Activated B cell treated with CpG ODN at 0.5 μM for 24 hours (primary cell): ENCODE measurements at places on chromosomes 5 and 9. TPM values are rescaled to one million over a fixed set of nuclear protein-coding genes. Genes with fewer than 3 reads are reported as not detected.

DNA sequence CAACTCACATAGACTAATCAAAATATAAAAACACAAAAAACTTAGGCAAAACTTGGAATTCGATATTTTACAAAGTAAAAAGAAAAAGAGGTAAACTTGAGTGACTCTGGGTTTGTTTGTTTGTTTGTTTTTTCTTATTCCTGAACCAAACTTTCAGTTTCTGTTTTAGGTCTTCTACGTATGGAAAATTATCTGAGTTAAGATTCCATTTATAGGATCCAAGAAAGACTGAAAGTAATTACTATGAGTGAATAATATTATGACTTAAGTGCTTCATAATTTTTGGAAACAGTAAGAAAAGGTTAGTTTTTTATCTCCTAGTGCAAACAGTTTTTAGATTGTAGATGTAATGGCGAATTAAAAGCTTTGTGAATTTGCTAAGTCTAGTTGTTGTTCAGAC is 13.2 kb downstream of the ST8SIA4 start:
- peaks cover 57% of the 10 kb centered on the region for H3K36me3 ChIP-seq
- peak overlapping the region; percentile 70 for H3K4me3 ChIP-seq
- H3K27me3 ChIP-seq: no peaks in the 10 kb centered on the region
- peak overlapping the region; percentile 88 for H3K27ac ChIP-seq
- no peak for DNase-seq

DNA sequence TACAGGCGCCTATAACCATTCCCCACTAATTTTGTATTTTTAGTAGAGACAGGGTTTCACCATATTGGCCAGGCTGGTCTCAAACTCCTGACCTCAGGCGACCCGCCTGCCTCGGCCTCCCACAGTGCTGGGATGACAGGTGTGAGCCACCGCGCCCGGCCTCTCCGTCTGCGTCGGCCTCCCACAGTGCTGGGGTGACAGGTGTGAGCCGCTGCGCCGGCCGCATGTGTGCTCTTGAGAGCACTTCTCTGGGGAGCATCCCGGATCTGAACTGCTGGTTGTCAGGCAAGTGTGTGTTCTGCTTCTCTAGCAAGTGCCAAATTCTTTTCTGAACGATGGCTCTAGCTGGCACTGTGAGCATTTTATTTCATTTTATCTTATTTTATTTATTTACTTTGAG is 3.7 kb upstream of the ENTPD2 start:
- H3K4me1 ChIP-seq: peaks cover 3% of the 10 kb centered on the region
- no peak overlapping the region for H3K27ac ChIP-seq
- DNase-seq: no peak
- H3K4me3 ChIP-seq: no peak overlapping the region

DNA sequence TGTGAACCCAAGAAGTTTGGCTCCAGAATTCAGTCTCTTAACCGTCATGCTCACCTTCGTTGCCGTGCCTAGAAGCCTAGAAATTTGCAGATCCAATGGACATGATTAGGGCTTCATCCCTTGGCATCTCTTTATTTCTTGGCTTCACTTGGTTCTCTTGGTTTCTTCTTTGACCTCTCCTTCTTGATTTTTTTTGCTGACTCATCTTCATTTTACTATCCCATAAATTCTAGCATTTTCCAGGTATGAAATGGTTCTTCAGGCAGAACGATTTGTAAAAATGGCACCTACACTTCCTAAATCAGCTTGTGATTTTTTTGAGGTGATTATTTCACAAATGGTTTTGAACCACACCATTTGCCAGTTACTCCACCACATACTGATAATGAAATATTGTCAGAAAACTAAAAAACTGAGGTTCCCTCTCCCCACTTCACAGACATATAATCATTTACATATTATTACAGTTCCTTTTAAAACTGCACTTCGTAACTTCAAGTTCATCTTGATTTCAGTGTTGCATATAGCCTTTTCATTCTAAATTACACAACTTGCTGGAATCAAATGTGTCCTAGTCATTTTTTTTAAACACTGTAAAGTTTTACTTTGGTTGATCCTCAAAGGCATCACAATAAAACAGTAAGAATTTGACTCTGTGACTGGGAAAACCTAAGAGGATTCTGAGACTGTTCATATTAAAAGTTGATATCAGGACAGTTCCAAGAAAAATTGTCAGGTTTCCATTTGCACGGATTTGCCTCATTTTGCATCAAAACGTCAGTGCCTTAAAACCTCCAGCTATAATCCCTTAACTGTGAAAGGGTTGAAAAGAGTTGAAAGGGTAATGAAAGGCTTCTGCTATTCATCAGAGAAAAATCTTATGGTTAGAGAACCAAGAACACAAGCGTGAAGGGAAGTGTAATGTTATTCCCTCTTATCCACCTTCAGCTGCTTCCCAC is 8.9 kb upstream of the NREP start:
- DNase-seq: no peak
- no peak overlapping the region for H3K27ac ChIP-seq
- H3K4me3 ChIP-seq: no peak overlapping the region
- H3K27me3 ChIP-seq: peaks cover 10% of the 10 kb centered on the region
- no peaks in the 10 kb centered on the region for H3K4me1 ChIP-seq

DNA sequence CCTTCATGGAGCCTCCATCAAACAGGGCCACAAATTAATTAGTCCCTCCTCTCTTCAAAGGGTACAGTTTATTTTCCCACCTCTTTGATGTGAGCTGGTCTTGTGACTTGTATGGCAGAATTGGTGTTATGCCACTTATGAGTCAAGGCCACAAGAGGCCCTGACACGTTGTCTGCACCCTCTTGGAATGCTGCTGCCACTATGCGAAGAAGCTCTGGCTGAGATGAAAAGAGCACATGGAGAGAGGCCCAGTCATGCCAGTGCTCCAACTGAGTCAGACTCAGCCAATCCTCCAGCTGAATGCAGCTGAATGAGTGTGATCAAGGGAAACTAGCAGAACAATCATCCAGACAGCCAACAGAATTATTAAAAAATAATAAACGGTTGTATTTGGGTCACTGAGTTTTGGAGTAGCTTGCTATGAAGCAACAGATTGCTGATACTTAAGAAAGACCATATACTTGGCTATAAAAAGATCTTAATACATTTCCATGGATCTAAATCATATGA is 128.3 kb downstream of the MARCHF11 start:
- H3K4me3 ChIP-seq: no peak overlapping the region
- DNase-seq: no peak
- no peaks in the 10 kb centered on the region for H3K36me3 ChIP-seq
- H3K27me3 ChIP-seq: no peaks in the 10 kb centered on the region

- peaks cover 27% of the 10 kb centered on the region for H3K36me3 ChIP-seq
- H3K4me1 ChIP-seq: peaks cover 97% of the 10 kb centered on the region
- DNase-seq: no peak
- H3K27ac ChIP-seq: peak overlapping the region; percentile 94
- no peaks in the 10 kb centered on the region for H3K27me3 ChIP-seq
- H3K4me3 ChIP-seq: peak overlapping the region; percentile 72
Observed at GRCh38 chr5:58499941-58500340, 8.7 kb downstream of the GAPT start.

GRCh38 chr9:72537671-72538070 is 16.3 kb downstream of the TMC1 start:
- H3K27me3 ChIP-seq: peaks cover 9% of the 10 kb centered on the region
- no peak overlapping the region for H3K4me3 ChIP-seq
- no peak for DNase-seq
- H3K27ac ChIP-seq: no peak overlapping the region

DNA sequence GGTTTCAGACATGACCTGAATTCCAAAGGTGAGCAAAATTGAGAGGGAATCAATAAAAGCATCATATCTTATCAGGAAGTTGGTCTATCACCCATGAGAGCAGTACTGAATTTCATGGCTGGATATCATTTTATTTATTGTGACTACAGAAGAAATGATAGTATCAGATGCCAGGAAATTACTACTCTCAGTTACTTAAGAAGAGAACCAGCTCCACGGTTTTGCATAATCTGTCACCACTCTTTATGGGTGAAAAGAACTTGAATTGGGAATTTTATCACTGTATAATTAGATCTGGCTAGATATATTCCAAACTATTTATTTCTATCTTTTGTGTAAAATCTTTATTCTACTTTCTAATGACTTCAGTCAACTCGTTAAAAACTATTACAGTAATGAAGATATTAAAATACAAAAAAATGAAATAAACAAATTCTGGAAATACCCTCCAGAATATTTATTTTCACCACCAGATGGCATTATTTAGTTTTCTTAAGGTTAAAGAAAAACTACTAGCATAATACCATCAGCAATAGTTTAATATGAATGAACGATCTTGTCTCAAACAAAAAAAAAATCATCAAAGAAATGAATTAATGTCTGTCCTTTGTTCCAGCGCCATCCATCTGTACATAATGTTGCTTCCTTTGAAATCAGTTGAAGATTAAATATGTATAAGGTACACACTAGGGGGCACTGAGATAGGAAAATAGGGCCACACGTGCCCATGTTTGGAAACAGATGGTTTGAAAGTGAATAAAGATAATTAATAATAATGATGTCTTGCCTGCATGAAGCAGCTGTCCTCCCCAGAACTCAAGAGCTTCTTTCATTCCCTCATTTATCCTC is 84.7 kb upstream of the SLCO6A1 start:
- H3K4me1 ChIP-seq: peaks cover 1% of the 10 kb centered on the region
- H3K27me3 ChIP-seq: no peaks in the 10 kb centered on the region
- no peak overlapping the region for H3K27ac ChIP-seq
- H3K36me3 ChIP-seq: no peaks in the 10 kb centered on the region
- no peak for DNase-seq

- no peaks in the 10 kb centered on the region for H3K36me3 ChIP-seq
- no peaks in the 10 kb centered on the region for H3K27me3 ChIP-seq
- H3K27ac ChIP-seq: no peak overlapping the region
Observed at GRCh38 chr5:120083851-120084542, 380.1 kb upstream of the PRR16 start.

- no peak overlapping the region for H3K27ac ChIP-seq
- no peaks in the 10 kb centered on the region for H3K27me3 ChIP-seq
Observed at GRCh38 chr5:99605904-99606303, 677.1 kb upstream of the CHD1 start.

DNA sequence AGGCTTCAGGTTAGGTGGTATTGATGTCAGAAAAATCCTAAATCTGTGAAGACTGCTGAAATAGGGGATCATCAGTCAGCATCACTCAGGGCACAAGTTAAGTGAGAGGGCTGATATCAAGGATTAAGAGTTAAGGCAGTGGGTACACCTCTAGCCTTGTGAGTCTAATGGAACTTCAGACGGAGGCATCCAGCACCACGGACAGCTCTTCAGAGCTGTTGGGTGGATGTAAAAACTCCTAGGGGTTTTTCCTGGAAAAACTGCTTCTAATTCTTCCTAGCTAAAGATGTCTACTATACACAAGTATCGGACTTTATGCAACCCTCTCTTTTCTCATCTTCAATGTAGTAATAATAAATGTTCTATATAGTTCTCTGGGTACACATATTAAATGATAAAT is 165.9 kb downstream of the SH3GL2 start:
- no peak for DNase-seq
- no peaks in the 10 kb centered on the region for H3K4me1 ChIP-seq
- no peak overlapping the region for H3K4me3 ChIP-seq
- no peaks in the 10 kb centered on the region for H3K36me3 ChIP-seq
- H3K27ac ChIP-seq: no peak overlapping the region
- no peaks in the 10 kb centered on the region for H3K27me3 ChIP-seq

DNA sequence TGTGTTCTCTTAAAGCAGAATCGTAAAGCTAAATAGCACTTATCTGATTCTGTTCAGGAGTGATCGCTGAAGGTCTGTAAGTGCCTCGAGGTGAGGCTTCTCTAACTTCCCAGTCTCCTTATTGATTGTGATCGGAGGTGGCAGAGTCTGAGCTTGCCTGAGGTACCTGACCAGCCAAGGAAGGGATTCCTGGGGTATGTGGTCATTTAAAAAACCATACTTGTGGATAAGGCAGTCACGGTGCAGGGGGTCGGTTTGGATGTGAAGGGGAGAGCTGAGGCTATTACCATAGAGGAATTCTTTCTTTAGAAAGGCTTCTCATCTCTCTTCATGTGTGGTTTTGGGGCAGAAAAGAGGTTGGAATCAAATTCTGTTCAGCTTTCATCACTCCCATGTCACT is 193.7 kb downstream of the TLE4 start:
- no peaks in the 10 kb centered on the region for H3K27me3 ChIP-seq
- no peak overlapping the region for H3K27ac ChIP-seq
- peaks cover 4% of the 10 kb centered on the region for H3K4me1 ChIP-seq
- H3K4me3 ChIP-seq: no peak overlapping the region
- no peaks in the 10 kb centered on the region for H3K36me3 ChIP-seq

DNA sequence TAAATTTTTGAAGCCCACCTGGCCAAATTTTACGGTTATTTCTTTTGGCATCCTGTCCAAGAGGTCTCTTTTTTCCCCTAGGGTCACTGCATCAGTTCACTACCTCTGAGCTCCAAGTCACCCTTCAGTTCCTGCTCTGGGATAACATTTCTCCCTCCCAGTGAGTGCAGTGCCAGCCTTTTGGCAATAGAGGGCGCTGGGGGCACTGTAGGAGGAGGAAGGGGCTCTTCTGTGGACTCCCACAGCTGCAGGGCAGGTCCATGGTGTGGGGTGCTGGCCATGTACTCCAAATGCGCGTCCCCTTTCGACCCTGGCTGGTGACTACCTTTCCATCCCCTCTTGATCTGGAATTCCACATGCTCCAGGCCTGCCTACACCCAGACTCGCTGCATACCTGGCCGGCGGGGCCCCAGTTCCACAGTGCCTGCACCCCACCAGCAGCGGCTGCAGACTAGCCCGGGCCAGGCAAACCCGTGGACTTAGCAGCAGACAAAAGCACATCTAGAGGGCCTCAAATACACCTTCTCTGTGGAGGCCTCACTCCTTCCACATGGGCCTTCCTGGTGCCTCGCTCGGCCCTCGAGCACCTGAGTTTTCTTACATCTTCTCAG is 20.3 kb upstream of the NINJ1 start:
- DNase-seq: no peak
- no peaks in the 10 kb centered on the region for H3K36me3 ChIP-seq
- no peaks in the 10 kb centered on the region for H3K4me1 ChIP-seq
- no peak overlapping the region for H3K4me3 ChIP-seq
- H3K27ac ChIP-seq: no peak overlapping the region
- no peaks in the 10 kb centered on the region for H3K27me3 ChIP-seq

DNA sequence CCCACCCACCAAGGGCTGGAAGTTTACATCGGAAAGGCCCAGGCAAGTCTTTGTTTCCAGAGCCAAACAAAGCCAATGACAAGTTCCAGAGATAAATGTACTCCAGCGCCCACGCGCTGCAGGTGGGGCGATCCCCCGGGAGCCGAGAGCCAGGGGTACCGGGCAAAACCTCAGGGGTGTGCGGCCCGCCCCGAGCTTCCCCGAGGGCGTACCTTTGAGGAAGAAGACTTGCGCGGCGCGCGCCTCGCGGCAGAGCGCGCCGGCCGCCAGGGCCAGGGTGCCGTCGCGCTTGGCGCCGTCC is 671 bp downstream of the DUSP1 start:
- peak; percentile 68 for DNase-seq
- no peaks in the 10 kb centered on the region for H3K27me3 ChIP-seq
- H3K36me3 ChIP-seq: peaks cover 38% of the 10 kb centered on the region
- peak overlapping the region; percentile 91 for H3K27ac ChIP-seq
- H3K4me3 ChIP-seq: peak overlapping the region; percentile 86

SPZ1 gene
- total RNA-seq: not detected in 2 replicates

MOB3B gene
- total RNA-seq: 7.3 and 10.0 TPM in 2 replicates

FBN2 gene
- not detected in 2 replicates for total RNA-seq

IL7R gene
- 1.9 and 3.0 TPM in 2 replicates for total RNA-seq

ELL2 gene
- total RNA-seq: 52.9 and 56.0 TPM in 2 replicates

PSMD5 gene
- total RNA-seq: 34.8 and 38.9 TPM in 2 replicates

MIGA2 gene
- total RNA-seq: 42.1 and 50.0 TPM in 2 replicates

DEPDC1B gene
- 0.44 and 0.98 TPM in 2 replicates for total RNA-seq

SLC6A3 gene
- total RNA-seq: 1.4 and 2.0 TPM in 2 replicates

LCN9 gene
- total RNA-seq: not detected in 2 replicates

SPINK13 gene
- total RNA-seq: not detected in 2 replicates

KIF4B gene
- total RNA-seq: not detected in 2 replicates

NUTM2F gene
- total RNA-seq: not detected in 2 replicates

MXD3 gene
- total RNA-seq: 7.6 and 9.1 TPM in 2 replicates
